ENCODE measurements at places on chromosomes 11 and 22.

GRCh38 chr11:121459413-121460017 is 6.7 kb upstream of the SORL1-AS1 start:
- DNase-seq, result no peak

- DNase-seq, result no peak
Measured at GRCh38 chr11:5546457-5546856, 1.9 kb downstream of the OR52H1 start.

- no peak for DNase-seq
Measured at GRCh38 chr22:33986954-33987353, 66.7 kb upstream of the LARGE1 start.

DNA sequence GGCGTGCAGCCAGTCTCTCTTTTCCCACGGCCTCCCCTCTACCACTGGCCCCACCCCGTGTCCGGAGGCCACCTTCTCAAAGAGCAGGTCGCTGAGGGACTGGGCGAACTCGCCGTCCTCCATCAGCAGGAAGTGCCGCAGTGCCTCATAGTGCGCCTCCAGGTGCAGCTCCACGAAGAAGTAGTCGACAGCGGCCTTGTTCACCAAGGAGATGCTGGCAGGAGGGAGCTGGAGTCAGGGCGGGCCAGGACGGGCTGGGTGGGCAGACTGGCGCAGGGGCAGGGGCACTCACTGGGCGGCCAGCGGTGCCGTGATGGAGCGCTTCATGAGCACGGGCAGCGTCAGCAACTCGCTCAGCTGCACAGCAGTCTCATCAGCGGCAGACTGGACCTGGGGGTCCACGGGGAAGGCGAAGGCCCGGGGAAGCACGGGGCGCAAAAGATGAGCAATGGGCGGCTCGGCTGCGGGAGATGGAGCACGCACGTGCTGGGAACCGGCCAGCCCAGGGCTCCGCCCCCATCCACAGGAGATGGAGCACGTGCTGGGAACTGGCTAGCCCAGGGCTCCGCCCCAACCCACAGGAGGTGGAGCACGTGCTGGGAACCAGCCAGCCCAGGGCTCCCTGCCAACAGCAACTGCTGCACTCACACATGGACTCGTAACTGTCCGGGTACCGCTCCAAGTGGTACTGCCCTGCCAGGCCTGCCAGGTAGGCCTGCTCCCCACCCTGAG is 18.4 kb downstream of the SELENOO start:
- DNase-seq, result no peak

DNA sequence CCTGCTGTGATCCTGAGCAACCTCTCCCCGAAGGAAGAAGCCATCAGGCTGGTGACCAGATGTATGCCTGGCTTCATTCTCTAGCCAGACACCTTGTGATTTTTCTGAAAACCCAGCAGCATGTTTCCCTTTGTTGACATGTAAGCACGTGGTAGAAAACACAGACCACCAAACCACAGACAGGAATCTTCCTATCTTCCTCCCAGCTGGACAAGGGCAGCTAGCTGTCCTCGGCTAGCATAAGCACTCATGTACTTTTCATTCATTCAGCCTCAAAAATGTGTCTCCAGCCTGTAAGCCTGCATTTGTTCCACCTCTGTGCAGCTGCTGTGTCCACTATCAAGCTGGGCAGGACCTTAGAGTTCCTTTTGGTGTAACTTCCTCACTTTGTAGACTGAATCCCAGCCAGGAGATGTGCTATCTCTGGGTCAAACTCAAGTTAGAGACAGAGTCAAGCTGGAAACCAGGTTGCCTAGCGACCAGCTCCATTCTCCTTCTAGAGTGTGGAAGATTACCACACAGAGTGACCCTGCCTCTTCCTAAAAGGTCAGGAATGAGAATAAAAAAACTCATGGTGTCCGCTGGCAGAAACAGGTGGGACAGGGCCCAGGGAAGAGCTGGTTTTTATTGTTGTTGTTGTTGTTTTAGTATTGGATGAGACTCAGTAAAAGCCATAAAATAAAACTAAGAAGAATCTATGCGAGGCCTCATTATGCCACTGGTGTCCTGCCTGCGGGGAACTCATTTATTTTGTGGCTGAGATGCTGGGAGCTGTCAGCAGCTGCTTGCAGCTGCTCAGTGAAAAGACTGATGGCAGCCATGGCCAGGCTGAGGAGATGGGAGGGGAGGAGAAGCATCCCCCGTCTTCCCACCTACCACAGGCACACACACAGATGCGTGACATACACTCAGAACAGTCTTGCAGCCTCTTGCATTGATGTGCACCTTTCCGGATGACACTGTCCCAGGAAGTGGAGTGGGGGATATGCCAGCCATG is 7.4 kb upstream of the CLMP start:
- DNase-seq, result no peak

GRCh38 chr11:76269661-76270261 is 63.5 kb upstream of the WNT11 start:
- DNase-seq, result no peak

- DNase-seq, result no peak
Measured at GRCh38 chr11:35174666-35175065, 35.7 kb downstream of the CD44 start.

GRCh38 chr11:35751664-35752061 is 89.1 kb downstream of the TRIM44 start:
- DNase-seq, result no peak

GRCh38 chr11:1194977-1195681 is 27.7 kb upstream of the MUC5B start:
- no peak for DNase-seq

DNA sequence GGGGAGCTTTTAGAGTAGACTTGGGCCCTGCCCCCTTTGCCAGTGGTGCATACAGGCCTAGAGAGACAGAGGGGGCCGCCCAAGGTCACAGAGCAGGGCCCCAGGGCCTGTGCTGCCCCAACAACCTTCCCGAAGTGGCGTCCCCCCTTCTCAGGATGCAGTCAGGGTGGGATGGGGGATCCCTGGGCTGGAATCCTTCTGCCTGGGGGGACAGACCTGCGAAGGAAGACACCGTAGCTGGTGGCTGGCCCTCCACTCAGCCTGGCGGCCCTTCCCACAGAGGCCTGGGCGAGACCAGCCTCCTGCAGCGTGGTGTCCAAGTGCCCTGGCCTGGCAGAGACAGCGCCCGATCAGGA is 14.4 kb upstream of the EHD1 start:
- no peak for DNase-seq

GRCh38 chr22:30425616-30426387 is at the start of gene MTFP1:
TSS of gene MTFP1 (plus strand) at chr22:30425768. CDS start at chr22:30425880, 112 bp downstream.
- peak; percentile 29 for DNase-seq

DNA sequence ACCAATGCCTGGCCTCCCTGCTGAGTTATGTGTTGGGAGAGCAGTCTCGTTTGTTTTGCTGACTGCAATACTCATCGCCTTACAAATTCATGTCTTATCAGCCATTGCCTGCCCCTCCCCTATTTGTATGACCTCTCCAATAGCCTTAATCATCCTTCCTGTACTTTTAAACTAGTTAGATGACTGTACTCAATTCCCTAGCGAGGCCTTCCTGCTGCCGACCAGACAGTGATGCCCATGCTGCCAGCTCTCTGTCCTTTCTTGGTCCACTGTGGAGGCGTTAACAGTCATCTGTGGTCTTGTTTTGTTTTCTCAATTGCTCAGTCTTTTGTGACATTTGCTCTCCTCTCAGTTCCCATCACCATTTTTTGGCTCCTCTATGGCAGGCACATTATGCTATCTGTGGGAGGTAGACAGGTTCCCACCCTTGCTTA is 20.3 kb upstream of the YPEL1 start:
- no peak for DNase-seq

- no peak for DNase-seq
Measured at GRCh38 chr11:65710421-65710820, 1.6 kb upstream of the KAT5 start.

DNA sequence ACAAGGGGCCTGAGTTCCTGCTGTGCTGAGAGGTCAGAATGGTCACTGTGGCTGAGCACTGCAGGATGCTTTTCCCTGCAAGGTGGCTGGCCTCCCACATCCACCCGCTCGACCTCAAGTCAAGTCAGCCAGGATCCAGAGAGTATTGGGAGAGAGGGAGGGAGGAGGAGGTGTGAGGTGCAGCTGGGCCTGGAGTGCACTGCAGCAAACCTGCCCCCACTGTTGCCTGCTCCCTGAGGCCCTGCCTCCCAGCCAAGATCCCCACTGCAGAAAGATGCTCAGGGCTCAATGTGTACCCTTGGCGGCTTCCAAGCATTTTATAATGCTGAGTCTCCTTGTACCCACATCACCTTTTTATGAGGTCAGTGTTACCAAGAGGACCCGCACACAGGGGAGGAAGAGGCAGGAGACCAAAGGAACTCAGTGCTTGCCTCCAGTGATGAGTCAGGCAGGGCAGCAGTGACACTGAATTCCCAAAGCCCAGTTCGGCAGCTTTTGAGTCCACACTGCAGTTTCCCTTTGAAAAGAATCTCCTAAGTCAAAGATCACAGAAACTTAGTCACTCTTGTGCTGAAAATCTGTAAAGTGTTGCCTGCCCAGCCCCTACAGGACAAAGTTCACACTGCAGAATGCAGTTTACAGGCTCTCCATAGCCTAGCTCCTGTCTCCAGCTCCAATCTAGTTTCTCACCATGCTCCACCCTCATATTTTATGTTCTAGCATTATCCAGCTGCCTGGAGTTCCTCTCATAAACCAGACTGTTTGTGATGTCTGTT is 3.1 kb downstream of the ENDOD1 start:
- no peak for DNase-seq

All from stimulated activated CD8-positive, alpha-beta memory T cell treated with anti-CD3 and anti-CD28 coated beads, Interleukin-4, amount 100 ng/mL, for 24 hours (primary cell).